NCI-H1105 (cell line): ENCODE measurements at places on chromosomes 7 and 10.

DNA sequence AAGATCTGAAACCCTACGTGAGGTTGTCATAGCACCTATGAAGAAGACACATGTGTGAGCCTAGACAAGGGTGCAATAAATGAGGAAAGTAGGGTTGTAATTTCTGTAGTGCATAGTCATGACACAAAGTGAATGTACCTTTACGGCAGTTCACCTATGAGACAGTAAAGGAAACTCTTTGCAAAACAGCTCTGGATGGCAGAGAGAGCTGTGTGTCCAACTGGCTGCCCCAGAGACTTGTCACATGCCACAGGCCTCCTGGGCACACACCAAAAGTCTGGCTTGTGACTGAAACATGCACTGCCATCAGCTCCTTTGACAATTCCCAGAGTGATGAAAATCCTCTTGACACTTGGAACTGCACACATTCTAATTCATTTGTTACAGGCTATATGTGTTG lies 90.7 kb upstream of the NAMPT start:
- DNase-seq = no peak

GRCh38 chr7:128777156-128778123 lies 1.8 kb upstream of the OPN1SW start:
- DNase-seq = no peak

GRCh38 chr7:108222236-108222892 lies 92.2 kb upstream of the LAMB4 start:
- DNase-seq = no peak

- no peak for DNase-seq
Observed at GRCh38 chr10:101875068-101875688, 31.6 kb upstream of the KCNIP2 start.

GRCh38 chr10:111698711-111699110 lies 484.9 kb downstream of the GPAM start:
- DNase-seq = no peak

GRCh38 chr10:131738396-131738735 lies 162.4 kb upstream of the PPP2R2D start:
- DNase-seq = no peak

DNA sequence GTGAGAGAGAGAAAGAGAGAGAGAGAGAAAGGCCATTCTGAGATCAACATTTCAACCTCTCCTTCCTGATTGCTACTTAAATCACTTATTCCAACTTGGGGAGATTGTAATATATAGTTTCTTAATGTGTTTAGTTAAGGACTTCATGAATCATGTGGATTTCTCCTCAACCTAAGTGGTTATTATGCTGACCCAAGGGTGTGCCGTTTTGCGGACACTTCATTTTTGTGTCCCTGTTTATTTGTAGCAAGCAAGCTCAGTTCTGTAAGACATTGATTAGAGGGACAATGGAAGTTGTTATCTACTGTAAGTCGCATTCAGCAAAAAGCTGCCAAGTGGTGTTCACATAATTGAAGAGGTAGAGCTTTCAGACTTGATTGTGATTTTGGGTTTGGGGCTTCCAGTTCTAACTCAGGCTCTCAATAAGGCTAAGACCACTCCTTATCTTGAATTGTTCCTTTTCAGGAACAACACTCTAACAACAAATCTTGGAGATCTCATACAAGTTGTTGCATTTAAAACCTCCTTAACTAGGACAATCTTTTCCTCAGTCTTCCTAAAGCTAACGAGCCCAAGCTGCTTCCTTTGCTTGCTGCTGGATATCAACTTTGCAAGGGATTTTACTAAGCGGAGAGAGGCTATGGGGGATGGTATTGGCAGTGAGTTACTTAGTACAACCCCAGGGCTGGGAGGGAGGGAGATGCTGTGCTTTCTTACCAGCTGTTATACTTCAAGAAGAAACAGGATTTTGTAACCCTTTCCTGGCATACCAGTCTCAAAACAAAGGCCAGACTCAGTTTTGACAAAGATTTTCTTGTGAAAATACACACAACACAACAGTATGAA lies 19.8 kb upstream of the COL1A2 start:
- DNase-seq = no peak

- no peak for DNase-seq
Observed at GRCh38 chr10:44958898-44959246, 730 bp upstream of the RASSF4 start.

DNA sequence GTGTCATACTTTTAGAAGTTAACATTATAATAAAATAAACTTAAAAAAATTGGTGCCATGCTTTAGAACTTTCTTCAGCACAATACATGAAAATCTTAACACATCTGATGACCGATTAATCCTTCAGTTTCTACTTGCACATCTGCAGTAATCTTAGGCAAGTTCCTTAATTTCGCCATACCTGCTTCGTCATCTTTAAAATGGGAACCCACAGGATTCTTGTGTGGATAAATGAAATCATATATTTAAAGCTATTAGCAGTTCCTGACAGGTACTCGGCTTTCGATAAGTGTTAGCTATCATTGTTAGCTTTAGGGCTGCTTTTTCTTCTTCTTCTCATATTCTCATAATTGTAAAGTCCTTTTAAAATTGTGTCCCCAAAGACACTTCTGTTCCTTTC lies 907 bp upstream of the VPS50 start:
- no peak for DNase-seq

DNA sequence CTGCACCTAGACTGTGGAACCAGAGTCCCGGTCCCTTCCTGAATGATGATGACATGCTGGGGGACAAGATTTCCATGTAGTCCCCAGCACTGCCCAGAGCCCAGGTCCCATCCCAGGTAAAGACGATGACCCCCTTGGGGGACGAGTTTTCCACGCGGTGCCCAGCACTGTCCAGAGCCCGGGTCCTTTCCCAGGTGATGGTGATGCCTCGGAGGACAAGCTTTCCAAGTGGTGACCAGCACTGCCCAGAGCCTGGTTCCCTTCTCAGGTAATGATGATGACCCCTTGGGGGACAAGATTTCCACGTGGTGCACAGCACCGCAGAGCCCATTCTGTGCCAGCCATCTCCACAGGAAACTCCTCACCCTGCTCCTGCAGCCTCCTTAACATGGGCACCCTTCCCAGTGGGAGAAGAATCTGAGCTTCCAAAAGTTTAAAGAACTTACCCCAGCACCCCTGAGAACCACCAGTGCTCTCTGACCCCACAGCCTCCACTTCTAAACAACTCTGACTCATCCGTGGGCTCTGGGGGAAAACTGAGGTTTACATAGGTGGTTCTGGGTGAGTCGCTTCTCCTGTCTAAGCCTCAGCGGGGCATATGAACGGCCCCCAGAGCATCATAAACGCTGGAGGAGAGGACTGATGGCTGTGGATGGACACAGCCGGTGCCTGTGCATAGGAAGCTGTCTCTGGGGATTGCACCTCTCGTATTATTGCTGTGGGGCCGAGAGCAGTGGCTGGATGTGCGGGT lies 233.2 kb downstream of the TCERG1L start:
- no peak for DNase-seq

DNA sequence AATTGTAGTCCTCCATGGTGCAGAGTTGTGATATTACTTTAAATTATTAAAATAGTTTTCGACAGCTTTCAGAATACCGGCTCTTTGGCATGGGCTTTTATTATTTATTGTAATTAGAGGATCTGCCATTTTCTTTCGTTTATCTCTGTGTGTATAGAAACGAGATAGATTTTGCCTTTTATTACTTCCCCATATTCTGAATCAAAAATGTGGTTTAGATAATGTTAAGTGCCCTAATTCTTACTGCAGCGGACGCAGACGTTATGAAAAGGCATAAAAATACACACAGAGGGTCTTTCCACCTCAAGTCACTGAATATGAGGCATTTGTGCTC lies 1.9 kb upstream of the ARID5B start:
- no peak for DNase-seq

DNA sequence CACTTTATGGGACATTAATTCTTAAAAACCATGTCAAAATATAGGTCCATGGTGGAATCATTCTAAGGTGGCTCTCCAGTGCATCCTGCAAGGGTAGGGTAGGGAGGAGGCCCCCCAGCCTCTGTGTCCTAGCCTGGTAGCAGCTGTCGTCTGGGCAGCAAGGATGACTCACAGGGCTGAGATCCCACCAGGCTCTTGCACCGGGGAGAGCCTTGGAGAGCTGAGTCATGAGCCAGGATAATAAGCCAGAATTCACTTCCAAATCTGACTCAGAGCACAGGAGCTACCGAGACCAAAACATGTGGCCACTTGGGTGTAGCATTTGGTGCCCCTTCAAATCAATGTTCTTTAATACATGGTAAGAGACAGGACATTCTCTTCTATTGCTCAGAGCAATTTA lies 298.5 kb downstream of the NEBL start:
- no peak for DNase-seq

- DNase-seq = no peak
Observed at GRCh38 chr7:139886206-139886605, 57.1 kb downstream of the TBXAS1 start.

GRCh38 chr7:93203496-93203895 lies 22.8 kb downstream of the HEPACAM2 start:
- no peak for DNase-seq

- DNase-seq = no peak
Observed at GRCh38 chr7:6266699-6267098, 5.7 kb downstream of the CYTH3 start.

GRCh38 chr7:151764056-151764920 lies 112.6 kb downstream of the PRKAG2 start:
- no peak for DNase-seq

- DNase-seq = no peak
Observed at GRCh38 chr7:1989049-1989860, 243.5 kb downstream of the MAD1L1 start.

- DNase-seq = no peak
Observed at GRCh38 chr10:125441151-125441550, 241.8 kb downstream of the TEX36 start.

DNA sequence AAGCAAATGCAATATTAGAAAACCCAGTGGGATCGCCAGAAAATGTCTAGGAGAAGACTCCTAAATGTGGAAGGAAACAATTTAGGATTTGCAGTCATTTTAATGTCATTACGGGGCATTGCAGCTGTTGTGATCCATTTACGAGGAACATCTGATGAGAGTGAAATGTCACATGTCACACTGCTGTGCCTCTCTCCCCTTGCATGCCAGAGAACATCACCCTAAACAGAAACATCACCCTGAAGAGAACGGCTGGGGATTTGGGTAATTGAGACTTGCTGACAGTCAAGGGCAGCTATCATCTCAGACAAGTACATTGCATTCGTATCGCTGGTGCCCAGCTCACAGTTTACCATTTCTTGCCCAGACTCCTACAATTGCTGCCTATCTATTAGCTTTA lies 785.7 kb upstream of the POM121L12 start:
- no peak for DNase-seq

DNA sequence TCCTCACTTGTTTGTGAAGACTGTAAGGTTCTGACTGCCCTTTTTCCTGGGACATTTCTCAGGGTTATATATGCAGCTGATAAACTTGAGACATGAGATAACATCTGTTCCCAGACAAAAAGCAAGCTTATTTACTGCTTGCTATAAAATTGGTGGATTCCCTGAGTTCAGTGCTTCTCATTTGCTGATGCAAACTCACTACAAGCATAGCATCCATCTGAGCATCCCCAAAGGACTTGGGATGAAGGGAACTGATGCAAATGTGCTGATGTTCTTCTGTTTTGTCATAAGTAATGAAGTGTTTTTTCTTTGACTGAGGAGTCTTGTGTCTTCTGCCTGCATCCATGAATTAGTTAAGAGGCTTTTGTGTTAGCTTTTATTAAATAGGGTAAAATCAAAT lies 183.2 kb downstream of the ADK start:
- DNase-seq = no peak

DNA sequence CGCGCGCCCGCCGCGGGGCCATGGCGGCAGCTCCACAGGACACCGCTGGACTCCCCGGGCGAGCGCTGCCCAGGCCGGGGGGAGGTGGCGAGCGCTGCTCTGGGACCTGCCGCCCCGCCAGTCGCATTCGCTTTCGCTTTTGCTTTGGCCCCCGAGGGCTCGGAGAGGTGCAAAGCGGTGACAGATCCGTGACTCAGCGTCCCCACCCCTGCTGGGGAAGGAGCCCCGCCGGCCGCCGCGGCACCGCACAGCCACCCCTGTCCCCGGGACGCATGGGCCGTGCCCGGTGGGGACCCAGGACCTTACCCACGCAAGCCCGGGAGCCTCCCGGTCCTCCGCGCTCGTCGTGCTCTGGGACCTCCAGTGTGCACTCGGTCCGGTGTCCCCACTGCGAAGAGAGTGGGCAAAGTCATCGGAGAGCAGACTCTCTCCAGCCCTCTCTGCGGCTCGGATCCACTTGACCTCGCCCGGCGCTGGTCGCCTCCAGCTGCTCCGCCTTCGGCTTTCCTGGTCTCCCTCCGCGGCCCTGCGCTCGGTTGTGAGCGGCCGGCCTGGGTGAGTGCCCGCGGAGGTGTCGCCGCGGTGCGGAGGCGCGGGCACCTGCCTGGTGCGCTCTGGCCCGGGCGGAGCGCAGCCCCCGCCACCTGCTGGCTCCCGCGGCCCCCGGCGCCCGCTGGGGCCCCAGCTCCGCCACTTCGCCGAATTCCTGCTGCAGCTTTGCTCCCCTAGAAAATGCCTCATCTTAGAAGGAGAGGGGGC lies at the start of gene IL15RA:
Gene IL15RA, minus strand, starts transcription at position 73 of the 759 bp plus-strand sequence. Its CDS starts 51 bp downstream, at position 22.
- DNase-seq = no peak

DNA sequence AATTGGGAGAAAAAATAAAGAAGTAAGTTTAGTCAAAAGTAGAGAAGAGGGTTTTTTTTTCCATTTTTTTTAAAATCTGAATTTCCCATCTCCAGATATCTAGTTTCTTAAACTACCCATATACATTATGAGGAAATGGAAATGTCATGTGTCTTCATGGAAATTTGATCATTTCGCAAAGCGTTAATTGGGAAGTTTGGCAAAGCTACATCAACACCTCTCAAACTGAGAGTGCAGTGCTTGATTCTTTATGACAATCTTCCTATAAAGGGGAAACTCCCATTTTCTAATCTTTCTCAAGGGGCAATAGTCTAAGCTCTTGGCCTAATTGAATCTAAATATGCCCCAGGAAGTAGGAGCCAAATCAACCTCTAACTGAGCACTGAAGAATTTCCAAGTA lies 110.4 kb upstream of the INHBA start:
- no peak for DNase-seq

DNA sequence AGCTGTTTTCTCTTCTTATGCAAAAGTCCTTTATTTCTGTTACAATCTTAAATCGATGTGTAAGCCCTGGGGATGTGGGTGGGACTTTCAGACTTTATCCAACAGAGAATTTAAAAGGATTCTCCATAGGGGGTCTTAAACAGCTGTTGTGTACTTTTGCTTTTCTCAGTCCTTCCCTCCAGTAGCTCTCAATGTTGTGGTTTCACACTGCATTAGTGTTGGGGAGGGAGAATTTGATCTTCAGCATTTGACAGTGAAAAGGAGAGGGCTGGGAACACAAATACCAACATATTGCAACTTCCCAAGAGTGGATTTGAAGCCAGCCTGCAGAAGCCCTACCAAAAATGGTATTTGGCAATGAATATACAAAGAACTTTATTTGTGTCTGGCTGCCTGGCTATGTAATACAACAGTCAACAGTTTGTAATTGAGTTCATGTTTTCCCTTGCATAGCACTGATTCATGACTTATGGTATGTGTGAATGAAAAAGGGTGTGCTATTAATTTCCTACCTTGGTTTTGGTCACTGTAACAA lies 80.1 kb upstream of the CAPZA2 start:
- DNase-seq = no peak
